ENCODE measurements at places on chromosomes 1 and 21.

DNA sequence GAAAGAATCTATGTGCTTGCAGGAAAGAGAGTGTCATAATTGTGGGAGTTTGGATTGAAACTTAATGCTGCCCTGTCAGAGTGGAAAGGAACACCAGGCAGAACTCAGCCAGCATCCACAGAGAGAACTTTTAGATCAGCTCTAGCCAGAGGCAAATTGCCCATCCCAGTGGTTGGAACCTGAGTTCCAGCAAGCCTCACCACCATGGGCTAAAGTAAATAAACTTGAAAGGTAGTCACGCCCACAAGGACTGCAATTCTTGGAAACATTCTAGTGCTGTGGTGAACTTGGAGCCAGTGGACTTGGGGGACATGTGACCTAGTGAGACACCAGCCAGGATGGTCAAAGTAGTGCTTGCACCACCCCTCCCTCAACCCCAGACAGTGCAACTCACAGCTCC lies 571.6 kb downstream of the LRRIQ3 start:
- DNase-seq: no peak

DNA sequence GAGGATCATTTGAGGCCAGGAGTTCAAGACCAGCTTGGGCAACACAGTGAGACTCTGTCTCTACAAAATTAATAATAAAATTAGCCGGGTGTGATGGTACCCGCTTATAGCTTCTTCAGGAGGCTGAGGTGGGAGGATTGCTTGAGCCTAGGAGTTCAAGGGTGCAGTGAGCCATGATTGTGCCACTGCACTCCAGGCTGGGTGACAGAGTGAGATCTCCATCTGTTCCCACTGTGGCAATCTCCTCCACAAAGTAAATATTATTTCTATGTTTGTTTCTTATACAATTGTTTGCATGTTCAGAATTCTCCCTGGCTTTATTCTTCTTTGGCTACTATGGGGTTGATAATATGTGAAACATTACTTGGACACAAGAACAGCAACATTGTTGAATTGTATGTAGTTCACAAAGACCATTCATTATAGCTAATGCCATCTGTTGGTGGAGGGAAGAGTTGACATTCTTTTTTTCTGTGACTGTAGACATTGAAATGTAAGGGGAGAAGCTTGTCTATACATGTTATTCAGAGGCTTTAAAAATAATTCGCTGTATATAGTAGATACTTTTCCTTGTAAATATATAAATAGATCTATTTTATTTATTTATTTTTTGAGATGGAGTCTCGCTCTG lies 47.8 kb upstream of the SRSF10 start:
- DNase-seq: no peak

DNA sequence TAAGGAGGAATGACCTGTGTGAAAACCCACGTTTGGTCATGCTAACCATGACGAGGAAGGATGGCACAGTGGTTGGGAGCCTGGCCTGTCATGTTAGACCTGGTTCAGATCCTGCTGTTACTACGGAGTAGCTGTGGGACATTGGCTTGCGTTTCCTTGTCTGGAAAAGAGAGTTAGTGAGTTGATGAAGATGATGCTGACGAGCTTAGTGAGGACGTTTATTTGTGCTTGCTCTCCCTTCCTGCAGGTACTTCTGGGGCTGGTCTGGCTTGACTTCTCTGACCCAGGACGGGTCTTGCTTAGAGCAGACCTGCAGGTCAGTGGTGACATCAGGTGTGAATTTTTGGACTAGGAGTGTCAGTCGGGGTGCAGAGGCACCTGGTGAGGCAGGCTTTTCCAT lies 14.7 kb downstream of the GALNT2 start:
- DNase-seq: no peak

- DNase-seq: no peak
Measured at GRCh38 chr1:189764391-189765320, 713.0 kb downstream of the BRINP3 start.

DNA sequence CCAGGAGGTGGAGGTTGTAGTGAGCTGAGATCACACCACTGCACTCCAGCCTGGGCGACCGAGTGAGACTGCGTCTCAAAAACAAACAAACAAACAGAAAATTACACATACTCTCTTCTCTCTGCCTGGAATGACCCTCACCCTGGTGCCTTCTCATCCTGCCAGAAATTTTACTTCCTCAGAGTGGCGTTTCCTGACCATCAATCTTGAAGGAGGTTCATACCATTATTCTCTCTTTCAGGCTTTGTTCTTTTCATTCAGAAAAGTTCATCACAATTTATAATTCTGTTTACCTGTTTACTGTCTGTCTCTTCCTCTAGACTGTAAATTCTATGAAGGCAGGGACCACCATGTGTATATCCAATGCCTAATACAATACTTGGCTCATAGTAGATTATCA lies 79.3 kb downstream of the RPS6KA1 start:
- DNase-seq: no peak

DNA sequence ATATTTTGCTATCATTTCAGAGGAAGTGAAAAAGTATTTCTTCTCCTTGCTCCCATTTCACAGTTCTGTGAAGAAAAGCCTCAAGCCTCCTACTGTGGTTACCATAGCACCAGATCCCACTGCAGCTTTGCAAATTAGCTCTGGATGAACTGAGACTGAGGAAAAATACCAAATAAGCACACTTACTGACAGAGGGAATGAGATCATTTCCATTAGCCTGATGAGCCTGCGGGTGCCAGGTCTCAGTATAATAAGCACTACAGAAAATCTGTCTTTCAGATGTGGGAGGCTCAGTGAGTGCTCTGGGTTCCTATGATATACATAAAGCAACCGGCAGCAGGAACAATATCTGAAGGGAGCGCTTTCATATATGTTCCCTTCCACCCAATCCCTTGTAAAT lies 21.4 kb downstream of the XKR8 start:
- DNase-seq: no peak

DNA sequence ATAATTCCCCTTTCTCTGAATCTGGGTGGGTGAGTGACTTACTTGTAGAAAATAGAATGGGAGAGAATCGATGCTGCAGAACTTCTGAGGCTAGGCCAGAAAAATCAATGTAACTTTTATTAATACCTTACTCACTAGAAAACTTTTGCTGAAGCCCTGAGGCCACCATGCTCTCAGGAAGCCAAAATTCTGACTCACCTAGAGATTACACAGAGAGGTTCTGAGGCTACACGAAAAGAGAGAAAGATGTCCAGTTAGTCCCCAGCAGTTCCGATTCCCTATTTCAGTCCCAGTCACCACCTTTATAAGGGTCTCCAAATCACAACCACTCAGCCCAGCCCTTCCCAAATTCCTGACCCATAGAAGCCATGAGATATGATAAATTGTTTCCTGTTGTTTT lies 135.2 kb downstream of the NTPCR start:
- DNase-seq: no peak

DNA sequence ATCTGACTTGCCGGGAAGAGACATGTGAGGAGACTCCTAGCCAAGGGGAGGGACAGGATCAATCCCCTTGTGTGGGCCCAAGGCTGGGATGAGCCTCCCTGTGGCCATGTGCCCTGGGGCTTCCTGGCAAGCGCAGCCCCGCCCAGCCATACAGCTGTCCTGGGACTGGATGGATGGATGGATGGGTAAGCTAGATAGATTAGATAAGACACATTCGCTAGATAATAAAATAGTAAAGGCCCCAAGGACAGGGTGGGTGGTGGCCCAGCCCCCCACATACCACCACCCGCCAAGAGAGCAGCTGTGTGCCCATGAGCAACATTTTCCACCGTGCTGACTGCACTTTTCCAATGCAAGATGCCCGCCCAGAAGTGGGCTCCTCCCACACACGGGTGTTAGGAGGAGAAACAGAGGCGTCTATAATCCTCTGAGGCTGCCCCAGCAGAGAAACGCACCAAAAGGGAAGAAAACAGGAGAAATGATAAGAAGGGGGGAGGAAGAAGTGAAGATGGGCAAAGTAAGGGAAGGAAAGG lies 25.1 kb downstream of the ZBTB17 start:
- peak; percentile 62 for DNase-seq

GRCh38 chr1:208252836-208253576 lies 8.8 kb upstream of the PLXNA2 start:
- no peak for DNase-seq

GRCh38 chr21:34640858-34641257 lies 25.9 kb upstream of the RCAN1 start:
- DNase-seq: no peak

GRCh38 chr1:15289251-15289651 lies 42.2 kb downstream of the FHAD1 start:
- no peak for DNase-seq

DNA sequence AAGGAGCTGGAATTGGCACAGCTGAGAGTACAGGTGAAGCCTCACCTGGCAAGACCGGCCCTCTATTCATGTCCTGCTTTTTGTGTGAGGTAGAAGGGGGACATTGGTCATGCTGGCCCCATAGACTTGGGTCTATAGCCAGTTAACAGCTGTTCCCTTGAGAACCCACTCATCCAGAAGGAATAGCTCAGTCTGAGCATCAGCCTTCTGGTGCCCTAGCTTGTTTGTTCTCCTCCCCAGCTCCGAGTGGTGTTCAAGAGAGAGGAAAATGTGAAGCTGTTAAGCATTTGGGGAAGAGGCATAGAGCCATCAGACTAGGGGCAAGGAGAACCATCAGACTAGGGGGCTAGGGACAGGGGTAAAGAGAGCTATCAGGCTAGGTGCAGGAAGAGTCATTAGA lies 290.9 kb downstream of the SIPA1L2 start:
- no peak for DNase-seq

DNA sequence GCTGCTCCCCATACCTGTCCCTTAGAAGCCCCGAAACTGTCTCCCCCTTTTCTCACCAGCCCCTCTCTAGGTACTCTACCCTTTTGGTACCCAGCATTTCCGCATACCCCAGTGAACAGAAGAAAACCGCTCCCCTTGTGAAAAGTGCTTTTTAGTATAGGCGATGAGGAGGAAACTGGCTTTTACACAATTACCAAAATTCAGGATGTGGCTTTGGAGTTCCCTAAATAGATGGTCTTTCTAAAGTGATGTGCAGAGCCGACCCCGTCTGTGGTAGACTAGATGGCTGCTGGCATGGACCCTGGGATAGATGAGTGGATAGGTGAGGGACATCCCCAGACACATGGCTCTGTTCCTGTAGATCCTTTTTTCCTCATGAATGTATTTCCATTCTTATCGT lies 2.6 kb upstream of the PER3 start:
- no peak for DNase-seq

DNA sequence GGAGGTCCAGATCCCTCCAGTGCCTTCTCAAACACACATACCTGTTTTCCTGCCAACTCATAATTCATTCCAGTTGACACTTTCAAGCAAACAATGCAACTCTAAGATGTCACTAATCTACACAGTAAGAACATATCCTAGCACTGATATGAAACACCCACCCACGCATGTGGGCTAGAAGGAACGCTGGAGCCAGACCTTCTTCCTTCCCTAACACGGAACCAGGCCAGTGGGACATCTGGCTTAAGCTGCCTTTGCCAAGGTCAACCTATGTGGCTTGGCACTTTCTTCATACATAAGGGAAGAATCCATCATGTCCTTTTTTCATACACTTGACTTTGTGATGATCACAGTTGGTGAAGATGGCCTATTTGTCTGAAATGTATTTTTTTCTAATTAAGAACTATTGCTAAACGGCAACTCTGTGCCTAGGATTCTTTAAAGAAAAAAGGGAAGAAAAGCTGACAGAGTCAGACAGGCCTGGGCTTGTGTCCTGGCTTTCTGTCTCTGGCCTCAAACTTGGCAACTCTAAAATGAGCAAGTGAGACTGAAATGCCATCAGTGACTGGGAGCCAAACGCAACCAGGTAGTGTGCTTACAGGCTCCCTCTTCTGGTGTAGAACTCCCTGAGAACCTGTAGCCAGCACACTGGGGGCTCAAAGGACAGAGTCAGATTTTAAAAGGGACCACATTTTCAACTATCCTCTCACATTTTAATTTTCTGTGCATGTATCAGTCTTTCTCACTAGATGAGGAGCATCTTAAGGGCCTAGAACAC lies 92.6 kb upstream of the BEND5 start:
- no peak for DNase-seq

- no peak for DNase-seq
Measured at GRCh38 chr21:40270047-40270446, 402.8 kb downstream of the PCP4 start.

DNA sequence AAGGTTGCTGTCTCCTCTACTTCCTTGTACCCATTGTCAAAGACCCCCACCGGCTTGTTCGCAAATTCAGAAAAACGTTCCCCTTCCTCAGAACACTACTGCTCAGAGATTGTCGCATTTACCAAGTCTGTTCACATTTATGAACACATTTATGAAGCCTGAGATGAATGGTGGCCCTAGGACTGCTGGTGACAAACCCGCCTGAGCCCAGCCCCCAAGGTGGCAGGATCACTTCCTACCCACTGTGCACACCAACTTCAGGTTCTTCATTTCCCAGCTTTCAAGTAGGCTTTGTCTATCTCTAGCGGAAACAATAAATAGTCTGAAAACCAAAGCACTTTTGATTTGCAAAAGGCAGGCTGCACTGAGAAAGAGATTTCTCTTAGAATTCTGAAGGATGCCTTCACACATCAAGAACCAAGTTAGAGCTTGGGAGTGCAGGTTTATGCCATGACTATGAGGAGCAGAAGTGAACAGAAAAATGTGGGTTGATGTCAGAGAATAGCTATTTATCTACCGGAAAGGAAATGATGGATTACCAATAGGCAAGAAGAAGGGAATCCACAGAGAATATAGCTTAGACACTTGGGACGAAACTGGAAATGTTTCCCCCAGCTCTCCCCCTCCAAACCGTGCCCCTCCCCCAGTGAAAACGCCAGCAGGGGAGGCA lies 200.5 kb downstream of the TOMM20 start:
- DNase-seq: no peak

DNA sequence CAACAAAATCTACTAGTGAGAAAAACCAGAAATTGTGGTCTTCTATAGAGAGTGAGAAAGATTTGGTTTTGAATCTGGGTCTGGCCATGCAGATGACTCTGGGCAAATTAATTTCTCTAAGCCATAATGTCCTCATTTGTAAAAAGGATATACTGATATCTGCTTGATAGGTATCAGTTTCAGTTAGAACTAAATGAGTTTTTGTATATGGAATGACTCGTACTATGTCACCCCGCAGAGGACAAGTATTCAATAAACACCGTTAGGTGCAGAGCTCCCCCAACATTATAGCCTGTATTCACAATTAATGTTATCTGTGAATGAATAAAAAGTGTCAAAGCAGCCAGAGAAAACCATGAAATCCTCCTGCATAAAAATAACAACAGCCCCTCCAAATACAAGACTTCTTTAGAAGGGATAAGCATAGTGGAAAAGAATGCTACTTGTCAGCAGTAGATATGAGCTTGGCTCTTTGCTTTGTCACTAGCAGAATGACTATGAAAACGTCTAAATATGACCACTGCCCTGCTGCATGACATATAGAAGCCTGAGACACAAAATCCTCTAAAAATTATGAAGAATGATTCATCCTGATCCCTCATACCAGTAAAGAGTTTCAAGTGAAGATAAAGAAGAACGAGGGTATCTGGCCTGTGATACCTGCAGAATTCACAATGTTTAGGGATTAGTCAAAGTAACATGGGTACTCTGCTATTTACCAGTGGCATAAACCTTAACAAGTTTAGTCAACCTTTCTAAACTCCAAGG lies 17.8 kb downstream of the SCAF4 start:
- DNase-seq: no peak

DNA sequence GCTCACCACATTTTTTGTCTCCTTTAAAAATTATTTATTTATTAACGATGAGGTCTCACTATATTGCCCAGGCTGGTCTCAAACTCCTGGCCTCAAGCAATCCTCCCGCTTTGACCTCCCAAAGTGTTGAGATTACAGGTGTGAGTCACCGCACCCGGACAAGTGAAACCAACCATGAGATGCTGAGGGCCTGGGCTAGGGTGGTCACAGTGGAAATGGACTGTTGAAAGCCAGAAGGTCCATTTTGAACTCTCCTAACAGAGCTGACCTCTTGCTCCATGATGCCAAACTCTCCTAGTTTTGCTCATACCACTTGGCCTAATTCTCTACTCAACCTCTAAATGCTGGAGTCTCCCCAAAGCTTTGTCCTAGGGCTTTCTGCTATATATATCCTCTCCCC lies 109.1 kb downstream of the SLC45A1 start:
- no peak for DNase-seq
